Kidney (tissue), 22 donors: ENCODE measurements at places on chromosomes 5 and 9.
A peak's percentile ranks its signal among the peaks of the same experiment; 100 is the strongest.

DNA sequence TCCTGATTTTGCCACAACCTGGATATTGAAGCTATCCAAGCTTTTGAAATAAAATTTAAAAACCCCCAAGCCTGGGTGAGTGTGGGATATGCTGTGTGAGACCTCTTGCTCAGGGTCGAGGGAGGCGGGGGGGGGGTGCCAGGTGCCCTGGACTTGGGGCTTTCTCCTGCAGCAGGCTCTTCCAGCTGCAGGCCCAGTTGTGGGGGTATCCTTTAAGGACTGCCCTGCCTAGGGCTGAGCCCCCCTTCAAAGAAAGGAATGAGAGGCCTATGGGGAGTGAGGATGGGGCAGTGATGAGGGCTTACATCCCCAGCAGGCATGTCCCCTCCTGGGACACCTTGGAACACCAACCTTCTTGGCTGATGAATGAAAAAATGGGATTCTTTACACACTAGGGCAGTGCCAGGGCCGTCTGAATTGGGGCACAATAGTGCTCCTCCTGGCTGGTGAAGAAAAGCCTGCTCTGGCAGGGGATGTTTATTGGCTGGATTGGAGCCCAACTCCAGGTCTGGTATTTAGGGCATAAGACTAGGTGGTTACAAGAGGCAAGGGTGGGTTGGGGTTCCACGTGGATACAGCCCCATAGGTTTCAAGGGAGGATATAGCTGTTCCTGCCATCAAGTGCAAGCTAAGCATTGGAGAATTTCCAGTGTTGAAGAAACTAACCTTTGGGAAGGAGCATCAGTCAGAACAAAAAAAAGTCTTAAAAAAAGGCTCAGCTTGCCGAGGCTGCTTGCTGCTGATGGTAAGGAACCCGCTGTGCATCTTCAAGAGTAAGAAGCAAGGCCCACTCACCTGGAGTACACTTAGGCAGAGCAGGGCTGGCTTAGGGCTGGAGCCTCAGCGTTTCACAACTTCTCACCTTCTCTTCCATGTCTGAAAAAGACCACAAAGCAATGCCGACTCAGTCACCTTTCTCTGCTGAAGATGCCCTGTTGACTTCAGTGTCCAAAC lies 7.0 kb downstream of the HNRNPAB start:
- peak; percentile 31 for DNase-seq

GRCh38 chr9:95937131-95937530 lies 61.6 kb downstream of the ERCC6L2 start:
- DNase-seq: no peak

DNA sequence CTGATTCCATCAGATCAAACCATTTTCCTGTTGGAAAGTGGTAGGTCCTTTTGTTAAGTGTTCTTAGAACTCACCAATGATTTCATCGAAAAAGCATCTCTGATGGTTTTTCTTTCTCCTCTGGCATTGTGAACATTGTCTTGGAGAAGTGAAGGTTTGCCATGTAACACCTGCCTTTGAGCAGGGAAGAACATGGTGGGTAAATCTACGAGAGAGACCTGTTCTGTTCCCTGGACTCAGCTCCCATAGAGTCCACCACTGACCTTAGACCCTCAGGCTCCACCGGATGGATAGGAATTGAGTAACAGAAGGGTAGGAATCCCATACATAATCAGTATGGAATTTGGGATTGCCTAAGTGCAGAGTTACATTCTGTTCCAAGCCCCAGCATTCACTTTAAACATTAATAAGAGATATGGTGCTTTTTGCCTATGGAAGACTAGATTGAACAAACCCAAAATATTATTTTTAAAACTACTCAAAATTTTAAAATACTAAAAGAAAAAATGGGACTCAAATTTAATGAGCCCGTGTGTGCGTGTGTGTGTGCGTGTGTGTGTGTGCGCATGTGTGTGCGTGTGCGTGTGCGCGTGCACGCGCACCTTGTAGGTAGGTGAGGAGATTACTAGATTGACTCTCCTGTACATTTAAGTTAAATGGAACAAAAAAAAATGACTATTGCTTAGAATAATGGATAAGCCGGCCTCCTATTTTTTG lies 92.0 kb downstream of the C9orf152 start:
- DNase-seq: no peak

- no peak for DNase-seq
Measured at GRCh38 chr5:119476341-119476740, 24.0 kb downstream of the HSD17B4 start.

- no peak for DNase-seq
Measured at GRCh38 chr9:87342743-87343142, 154.9 kb upstream of the DAPK1 start.

- DNase-seq: no peak
Measured at GRCh38 chr5:59036274-59036961, 453.5 kb downstream of the RAB3C start.

- peak; percentile 17 for DNase-seq
Measured at GRCh38 chr5:104385906-104386305, 823.3 kb upstream of the NUDT12 start.

- no peak for DNase-seq
Measured at GRCh38 chr9:127138444-127138843, 16.0 kb upstream of the ANGPTL2 start.

DNA sequence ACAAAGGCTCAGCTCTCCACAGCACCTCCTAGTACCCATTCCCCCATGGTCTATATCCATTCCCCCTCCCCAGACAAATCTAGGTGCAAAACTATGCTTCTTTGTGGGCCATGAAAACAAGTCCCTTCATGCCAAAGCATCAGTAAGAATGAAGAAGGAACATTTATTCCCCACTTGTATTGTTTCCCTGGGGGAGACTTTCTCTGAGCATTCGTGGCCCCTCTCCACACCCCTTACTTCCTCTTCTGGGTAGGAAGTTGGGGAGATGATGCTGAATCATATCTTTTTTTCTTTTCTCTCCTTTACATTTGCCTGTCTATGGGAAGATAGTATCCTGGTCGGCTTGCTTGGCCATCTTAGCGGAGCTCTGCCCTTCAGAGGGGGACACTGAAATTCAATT lies 246.8 kb downstream of the NSG2 start:
- DNase-seq: no peak

- DNase-seq: no peak
Measured at GRCh38 chr5:136522217-136522956, 157.0 kb upstream of the TRPC7 start.

DNA sequence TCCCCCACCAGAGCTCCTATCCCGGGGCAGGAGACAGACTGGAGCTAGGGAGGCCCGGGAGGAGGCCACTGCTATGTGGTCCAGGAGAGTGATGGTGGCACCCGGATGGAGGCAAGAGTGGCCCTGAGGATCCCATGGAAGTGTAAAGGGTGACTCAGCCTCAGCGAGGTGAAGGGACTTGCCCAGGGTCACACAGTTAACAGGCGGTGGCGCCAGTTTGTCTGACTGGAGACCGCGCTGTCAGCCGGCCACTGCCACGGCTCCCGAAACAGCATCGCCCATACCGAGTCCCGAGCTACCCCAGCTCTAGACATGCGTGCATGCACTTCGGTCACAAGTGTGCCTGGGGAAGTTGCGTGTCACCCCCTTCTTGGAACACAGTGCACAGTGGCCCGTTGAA lies 165.9 kb downstream of the GAPVD1 start:
- peak; percentile 45 for DNase-seq

- no peak for DNase-seq
Measured at GRCh38 chr5:14773588-14773987, 98.0 kb downstream of the ANKH start.

GRCh38 chr5:74332006-74332405 lies 308.5 kb downstream of the ENC1 start:
- DNase-seq: no peak

- no peak for DNase-seq
Measured at GRCh38 chr5:74623748-74624408, 16.6 kb downstream of the ENC1 start.

DNA sequence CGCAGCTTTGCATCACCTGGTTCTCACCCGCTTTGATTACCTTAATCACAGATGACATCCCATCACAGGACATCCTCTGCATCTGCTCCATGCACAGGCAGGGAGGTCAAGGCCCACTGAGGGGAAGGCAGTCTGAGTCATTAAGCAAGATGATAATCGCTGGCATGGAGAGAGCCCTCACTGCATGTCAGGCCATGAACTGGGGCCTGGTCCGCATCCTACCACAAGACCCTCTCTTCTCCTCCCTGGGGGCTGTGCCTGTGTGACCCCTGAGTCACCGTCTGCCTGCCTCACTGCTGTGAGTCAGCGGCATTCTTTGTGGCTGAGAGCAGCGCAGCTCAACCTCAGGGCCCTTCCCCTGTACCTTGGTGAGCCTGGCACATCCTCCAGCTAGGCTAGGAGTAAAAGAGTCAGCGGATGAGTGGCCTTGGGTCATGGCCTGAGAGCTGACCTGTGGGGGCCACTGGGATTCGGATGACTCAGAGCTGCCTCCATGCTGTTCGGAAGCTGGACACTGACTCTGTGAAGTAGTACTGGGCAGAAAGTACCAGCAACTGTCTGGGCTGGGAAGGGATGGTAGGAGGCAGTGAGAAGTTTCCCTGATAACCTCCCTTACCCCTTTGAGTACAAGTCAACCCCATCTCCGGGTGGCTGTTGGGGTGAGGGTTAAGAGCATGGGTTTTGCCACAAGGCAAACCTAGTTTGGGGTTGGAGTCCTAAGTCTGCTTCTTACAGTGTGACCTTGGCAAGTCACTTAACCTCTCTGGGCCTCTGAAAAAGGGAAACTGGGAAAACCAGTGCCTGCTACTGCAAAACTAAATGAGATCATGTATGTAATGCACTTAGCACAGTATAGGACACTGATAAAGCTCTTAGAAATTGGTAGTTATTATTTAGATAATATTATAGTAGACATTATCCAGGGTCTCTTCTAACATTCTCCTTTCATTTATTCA lies 14.6 kb upstream of the ARSI start:
- peak; percentile 83 for DNase-seq

GRCh38 chr9:38091310-38092199 lies 22.5 kb upstream of the SHB start:
- no peak for DNase-seq

DNA sequence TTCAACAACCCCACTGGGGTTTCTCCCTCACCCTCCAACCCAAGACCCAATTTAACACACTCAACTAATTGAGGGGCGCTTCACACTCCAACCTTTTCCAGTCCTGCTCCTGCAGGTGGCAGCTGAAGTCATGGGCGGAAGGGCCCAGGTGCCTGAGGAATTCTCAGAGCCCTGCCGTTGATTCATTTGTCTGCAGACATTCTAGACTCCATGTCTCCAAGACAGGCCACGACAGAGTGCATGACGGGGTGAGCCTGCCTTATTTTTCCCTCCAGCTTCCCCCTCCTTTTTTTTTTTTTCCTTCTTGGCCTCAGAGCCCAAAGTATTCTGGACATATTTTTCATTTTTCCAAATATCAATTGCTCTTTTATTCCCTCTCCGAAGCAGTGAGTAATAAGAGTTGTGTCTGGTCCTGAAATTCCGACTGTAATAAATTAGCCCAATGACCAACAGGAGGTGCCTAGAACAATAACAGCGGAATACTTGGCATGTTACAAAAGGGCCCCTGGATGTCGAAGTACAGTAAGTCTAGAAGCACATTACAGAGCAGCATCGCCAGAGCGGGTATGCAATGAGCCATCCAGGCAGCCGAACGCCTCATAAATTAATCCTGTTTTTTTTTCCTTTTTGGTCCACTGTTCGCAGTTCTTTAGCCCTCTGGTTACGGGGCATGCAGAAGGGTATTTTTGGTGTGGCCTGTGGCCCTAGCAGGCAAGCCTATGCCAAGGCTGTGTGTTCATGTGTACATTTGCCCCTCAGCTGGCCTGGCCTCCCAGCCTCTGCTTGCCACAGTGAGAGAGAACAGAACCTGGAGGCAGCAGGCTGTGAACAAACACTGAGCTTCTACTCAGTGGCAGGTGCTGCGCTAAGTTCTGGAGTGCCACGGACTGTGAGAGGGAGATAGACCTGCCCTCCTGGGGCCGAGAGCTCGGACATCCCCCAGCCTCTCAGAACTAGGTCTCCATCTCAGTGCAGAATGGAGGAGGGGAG lies 8.6 kb upstream of the SMIM23 start:
- DNase-seq: peak; percentile 63

DNA sequence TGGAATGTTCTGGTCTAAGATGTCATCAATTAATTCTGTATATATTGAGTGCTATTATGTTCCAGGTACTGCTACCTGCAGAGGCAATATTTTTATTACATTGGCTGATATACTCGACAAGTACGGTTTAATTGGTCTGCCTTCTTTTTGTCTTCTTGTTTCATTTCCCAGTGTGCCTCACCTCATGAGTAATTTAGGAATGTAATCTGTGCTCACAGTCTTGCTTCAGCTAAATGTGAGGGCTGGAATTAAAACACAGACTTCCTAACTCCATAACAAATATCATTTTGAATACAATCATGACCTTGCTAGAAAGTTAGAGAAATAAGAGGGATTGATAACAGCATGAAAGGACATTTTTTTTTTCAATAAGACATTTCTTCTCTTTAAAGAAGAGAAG lies 20.1 kb upstream of the SPINK5 start:
- no peak for DNase-seq

GRCh38 chr5:14954616-14955343 lies 83.2 kb upstream of the ANKH start:
- DNase-seq: no peak

GRCh38 chr9:69204849-69205248 lies 30.8 kb downstream of the TJP2 start:
- no peak for DNase-seq

GRCh38 chr5:42876375-42876844 lies 64.7 kb upstream of the SELENOP start:
- no peak for DNase-seq

- no peak for DNase-seq
Measured at GRCh38 chr5:41349846-41350245, 136.5 kb upstream of the C6 start.

DNA sequence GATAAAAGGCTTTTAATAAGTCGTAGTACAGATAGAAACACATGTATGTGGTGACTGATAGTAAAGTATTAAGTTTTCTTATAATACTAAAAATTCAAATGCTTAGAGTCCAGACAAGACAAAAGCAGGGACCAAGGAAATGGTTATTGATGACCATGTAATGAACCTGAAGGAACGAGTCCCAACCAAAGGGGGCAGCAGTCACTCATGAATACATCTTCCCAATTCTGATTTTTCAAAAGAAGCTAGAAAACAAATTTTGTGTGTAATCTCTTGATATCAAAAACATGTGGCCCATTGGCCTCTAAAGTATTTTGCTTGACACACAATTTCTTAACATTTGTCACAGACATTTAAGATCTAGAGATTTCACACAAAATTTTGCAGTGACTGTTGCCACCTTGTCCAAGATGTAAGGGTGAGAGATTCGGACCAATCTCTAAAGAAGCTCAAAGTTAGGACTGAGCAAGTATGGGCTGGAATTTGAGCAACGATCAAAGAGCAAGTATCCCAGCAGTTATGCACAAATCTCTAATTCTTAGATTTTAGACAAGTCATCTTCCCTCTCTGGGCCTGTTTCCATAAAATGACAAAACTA lies 66.8 kb downstream of the ARL15 start:
- DNase-seq: peak; percentile 62

GRCh38 chr5:87120518-87121303 lies 147.0 kb upstream of the RASA1 start:
- DNase-seq: no peak

- DNase-seq: no peak
Measured at GRCh38 chr9:12819436-12820185, 44.8 kb downstream of the LURAP1L start.

GRCh38 chr9:38057416-38058195 lies 11.4 kb downstream of the SHB start:
- no peak for DNase-seq

- DNase-seq: peak; percentile 94
Measured at GRCh38 chr9:85425153-85425611, 316.6 kb downstream of the AGTPBP1 start.
